GM12865 (cell line): ENCODE measurements at places on chromosomes 3 and 15.
A peak's percentile ranks its signal among the peaks of the same experiment; 100 is the strongest.

DNA sequence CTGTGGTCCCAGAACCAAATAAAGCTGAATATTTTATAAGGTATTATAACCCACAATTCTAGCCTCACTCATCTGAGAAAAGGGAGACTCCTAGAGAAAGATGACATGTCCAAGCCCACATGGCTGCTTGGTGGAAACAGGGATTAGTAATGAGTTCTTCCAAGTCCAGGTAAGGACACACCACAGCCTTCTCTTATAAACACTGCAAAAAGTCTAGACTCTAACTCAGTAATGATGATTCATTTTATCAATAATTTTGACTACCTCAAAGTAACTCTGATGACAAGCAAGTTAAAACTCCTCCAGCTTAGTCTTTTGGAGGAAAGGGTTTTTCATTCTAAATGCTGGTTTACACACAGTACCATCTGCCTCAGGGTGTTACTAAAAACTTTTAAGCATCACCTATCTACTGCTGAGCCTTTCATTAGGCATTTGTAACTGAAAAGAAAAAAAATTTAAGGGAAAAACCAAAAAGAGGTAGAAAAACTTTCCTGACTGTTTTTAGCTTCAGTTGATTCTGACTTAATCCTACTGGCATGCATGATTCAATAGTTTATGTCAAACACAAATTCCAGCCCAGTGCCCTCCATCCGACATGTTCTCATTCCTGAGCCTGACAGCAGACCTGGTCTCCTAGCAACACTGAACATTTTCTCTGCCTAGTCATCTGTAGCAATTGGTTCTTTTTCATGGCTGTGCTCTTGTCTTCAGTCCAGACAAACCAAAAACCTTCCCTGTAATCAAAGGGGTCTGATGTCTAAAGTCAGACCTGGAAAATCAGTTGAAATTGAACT is 43.9 kb downstream of the P3H2 start:
- no peak for DNase-seq

- peak; percentile 45 for DNase-seq
These were observed 64.2 kb downstream of the SCAPER start for GRCh38 chr15:76840830-76841460.

DNA sequence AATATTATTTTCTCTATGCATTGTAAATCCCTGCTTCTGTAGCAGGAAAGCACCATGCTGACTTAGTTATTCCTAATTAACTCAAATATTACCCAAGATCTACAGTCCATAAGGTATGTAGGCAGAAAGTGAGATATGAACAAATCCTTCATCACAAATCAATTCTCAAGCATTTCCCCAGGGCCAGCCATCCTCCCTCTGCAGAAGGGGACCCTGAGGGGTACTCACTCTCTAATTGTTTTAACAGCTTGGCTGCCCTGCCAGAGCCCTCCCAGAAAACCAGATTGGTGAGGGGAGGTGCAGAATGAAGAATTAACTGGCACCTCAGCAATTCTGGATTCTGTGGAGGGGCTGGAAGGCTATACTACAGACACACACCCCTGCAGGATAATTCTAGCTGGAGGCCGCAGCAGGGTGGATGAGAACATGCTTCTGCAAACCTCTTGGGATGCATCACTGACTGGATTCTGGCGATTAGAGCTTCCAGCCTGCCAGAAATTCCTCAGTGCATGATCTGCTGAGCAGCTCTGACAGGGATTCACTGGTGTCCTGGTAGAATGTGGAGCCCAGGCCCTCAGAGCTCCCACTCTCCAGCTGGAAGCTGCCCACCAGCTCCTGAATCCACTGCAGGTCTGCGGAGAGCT is 88.6 kb upstream of the HERC1 start:
- DNase-seq, result no peak

DNA sequence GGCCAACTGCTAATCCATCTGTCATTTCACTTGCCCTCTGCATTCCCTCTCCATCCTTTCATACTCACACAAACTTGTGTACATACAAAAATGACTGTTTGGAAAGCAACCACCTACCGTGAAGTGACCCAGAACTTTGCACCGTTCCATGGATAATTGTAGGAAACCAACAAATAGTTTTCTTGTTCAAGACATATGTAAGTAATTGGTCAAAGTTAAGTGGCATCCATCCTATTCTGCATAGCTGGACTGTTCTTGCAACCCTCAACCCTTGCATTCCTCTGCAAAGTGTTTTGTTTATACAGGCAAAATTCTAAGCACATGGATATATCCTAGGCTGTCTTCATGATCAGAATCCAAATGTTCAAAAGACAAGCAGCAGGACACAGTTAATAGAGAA is 592.5 kb downstream of the MECOM start:
- DNase-seq, result no peak

- DNase-seq, result no peak
These were observed 2.9 kb upstream of the CFAP92 start for GRCh38 chr3:128996726-128997125.

DNA sequence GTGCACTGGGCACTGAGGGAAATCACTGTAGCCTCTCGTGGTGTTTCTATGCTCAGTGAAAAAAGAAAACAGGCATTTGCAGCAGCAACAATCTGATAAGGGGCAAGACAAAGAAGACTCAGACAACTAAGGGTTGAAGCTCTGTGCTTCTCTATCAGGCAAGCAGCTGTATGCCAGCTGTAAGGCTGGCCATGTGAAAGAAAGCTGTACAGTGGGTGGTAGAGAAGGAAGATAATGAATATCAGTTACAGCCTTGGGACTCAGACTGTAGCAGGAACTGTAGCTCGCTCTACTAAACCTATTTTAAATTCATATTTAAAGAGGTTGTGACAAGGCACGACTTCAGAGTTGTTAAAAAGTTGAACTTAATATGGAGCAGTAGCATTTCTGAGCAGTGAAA is 76.3 kb downstream of the VGLL3 start:
- no peak for DNase-seq

- DNase-seq, result no peak
These were observed 37.4 kb upstream of the B3GNT5 start for GRCh38 chr3:183215591-183216202.

DNA sequence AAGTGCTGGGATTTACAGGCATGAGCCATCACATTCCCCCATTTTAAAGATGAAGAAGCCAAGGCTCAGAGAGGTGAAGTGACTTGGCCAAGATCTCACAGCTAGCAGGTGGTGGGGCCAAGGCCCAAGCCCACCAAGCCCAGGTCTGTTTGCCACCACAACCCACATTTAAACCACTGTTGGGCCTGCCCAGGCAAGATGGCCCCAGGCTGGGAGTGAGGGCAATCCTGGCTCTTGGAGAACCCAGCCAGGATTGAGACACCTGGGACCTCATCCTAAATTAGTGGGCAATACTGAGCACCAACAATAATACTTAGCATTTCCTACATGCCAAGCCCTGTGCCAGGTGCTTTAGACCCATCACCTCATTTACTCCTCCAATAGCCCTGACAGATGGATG is 6.9 kb downstream of the IGDCC3 start:
- no peak for DNase-seq

GRCh38 chr3:105458518-105459215 is 92.0 kb downstream of the ALCAM start:
- DNase-seq, result no peak
